ENCODE measurements at places on chromosomes 12 and 14. TPM values are rescaled to one million over a fixed set of nuclear protein-coding genes. Genes with fewer than 3 reads are reported as not detected.

SYT1 gene
- polyA plus RNA-seq, result 1.3 TPM

TPCN1 gene
- 28.7 TPM for polyA plus RNA-seq

DPF3 gene
- 1.0 TPM for polyA plus RNA-seq

SCNN1A gene
- polyA plus RNA-seq, result 12.3 TPM

GRCh38 chr12:16036073-16036472, 124.9 kb downstream of the DERA start:
- DNase-seq, result no peak

- no peak for DNase-seq
Observed at GRCh38 chr14:95248432-95248831, 71.3 kb downstream of the CLMN start.

GRCh38 chr14:98953551-98954348, 318.2 kb downstream of the BCL11B start:
- no peak for DNase-seq

GRCh38 chr12:18808221-18808620, 70.3 kb downstream of the CAPZA3 start:
- DNase-seq, result no peak

- DNase-seq, result no peak
Observed at GRCh38 chr14:66476964-66477363, 9.2 kb upstream of the CCDC196 start.

DNA sequence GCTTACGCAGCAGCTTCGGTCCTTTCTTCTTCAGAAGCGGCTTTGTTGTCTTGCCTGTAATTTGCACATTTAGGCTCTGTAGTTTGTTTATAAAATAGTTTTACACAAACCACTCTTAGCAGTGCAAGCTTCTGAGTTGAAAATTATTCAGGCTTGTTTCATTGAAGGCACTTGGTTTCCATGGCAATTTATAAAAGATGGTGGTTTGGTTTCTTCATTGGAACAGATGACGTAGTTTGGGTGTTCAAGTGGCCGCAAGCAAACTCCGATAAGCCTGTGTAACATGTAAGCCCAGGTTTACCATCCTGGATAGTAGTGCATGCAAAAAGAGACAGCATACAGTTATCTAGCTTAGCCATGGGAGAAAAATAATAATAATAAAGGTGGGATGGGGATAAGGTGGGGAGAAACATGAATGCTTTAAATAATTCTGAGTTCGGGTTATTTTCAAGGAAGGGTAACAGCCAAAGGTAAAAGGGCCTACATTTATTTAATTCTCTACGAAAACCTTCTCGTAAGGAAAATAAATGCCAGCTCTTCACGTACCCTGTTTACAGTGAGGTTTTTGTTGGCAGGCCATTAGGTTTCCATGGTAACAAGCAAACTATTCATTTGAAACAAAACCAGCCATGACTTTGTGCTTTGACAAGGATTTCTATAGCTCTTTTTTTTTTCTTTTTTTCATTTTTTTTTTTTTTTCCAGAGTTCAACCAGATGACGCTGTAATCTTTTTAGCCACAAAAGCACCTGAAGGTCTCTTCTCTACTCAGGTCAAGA, 189.6 kb upstream of the RPL10L start:
- DNase-seq, result no peak

GRCh38 chr12:123928274-123928865, 44.3 kb downstream of the CCDC92 start:
- no peak for DNase-seq
